Stimulated activated CD4-positive, alpha-beta T cell treated with anti-CD3 and anti-CD28 coated beads, Interleukin-4, amount 100 ng/mL, for 4 hours (primary cell): ENCODE measurements at places on chromosomes 4 and X.

GRCh38 chr4:182752158-182752910, 164.9 kb downstream of the DCTD start:
- DNase-seq: no peak

GRCh38 chr4:125434136-125434535, 119.4 kb downstream of the FAT4 start:
- no peak for DNase-seq

DNA sequence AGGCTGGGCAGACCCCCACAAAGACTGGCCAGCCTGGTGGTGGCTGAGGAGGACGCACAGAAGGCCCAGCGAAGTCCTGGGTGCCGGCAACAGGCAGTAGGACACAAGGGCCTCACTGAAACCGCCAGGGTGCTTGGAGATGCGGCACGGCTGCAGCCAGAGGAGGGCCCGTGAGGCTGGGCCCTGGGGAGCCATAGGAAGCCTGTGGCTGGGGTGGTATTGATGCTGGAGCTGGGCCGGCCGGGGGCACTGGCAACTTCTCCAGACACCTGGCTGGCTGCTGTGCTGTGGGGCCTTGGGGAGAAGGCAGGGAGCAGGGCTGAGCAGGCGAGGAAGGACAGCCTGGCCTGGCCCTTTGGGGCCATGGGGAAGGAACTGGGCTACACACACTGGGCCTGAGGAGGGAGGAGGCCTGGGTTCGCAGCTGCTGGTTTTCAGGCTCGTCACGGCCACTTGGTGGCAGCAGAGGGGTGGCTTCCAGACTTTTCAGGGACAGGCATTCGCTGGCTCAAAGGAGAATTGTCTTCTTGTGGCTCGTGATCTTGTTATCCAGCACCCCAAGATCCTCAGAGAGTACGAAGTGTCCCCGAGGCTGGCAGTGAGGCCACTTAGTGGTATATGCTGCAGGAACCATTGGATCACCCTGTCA, 37.2 kb downstream of the ATP2B3 start:
- DNase-seq: peak; percentile 55

- DNase-seq: no peak
Measured at GRCh38 chr4:106450249-106450648, 81.7 kb upstream of the GIMD1 start.

DNA sequence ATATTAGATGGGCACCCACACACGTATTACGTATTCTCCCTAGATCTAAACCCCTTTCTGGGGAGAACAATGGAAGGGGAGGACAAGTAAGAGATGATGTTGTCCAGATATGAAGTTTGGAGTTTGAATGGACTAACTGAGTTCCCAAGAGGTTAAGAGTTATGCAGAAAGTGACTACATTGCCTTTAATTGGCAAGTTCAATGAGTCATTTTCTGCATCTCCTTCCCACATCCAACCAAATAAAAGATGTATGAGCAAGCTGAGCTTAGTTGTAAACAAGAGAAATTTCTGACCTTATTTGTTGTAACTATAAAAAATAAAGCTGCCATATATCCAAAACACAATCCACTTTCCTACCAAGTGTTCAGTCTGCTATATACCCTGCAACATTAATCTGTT, 50.5 kb downstream of the TIGD2 start:
- no peak for DNase-seq

GRCh38 chr4:182091128-182091527, 152.1 kb upstream of the TENM3 start:
- no peak for DNase-seq

DNA sequence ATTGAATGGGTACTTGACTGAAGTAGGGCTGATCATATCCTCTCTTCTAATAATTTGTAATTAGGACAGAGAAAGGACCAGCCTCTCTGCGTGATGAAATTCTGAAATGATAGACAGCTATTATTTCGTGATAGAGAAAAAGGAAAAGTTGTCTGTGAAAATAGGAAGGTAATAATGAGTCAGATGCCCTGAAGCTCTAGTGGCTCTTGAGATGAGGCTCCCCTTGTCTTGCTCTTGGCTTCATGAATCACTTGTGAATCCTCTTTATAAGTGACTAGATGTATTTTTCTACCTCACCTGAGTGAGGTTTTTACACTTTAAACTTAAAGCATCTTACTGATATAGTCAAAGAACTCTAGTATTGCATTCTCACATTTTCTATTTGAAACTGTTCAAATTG, 888.9 kb downstream of the PCDH18 start:
- DNase-seq: no peak

DNA sequence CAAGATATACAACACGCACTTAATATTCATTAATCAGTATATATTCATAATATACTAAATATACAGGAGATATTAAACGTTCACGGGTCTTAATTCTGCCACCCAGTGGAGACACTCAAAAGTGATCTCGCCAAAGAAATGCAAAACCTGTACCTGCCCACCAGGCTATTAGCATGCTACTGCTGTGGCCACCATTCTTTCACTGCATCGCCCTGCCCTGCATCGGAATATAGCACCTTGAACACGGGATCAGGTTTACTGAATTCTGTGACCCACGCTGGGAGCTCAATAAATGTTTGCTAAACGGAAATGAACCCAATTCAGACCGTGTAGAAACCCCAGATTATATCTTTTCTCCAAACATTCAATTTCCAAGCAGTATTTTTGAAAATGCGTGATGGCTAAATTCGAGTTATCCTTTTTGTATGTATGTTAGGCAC, 840 bp upstream of the CLCN3 start:
- peak; percentile 46 for DNase-seq

- DNase-seq: no peak
Measured at GRCh38 chr4:121818215-121818614, 5.5 kb downstream of the CCNA2 start.

DNA sequence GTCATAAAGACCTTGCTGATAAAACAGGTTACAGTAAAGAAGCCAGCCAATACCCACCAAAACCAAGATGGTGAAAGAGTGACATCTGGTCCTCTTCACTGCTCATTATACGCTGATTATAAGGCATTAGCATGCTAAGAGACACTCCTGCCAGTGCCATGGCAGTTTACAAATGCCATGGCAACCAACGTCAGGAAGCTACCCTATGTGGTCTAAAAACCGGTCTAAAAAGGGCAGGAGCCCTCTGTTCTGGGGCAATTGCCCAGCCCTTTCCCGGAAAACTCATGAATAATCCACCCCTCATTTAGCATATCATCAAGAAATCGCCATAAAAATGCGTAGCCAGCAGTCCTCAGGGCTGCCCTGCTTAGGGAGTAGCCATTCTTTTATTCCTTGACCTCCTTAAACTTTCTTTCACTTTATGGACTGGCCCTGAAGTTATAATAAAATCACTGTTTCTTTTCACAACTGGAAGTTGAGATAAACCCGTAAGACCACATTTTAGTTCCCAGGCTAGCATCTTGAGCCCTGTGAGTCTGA, 260.5 kb upstream of the FAT1 start:
- DNase-seq: no peak

DNA sequence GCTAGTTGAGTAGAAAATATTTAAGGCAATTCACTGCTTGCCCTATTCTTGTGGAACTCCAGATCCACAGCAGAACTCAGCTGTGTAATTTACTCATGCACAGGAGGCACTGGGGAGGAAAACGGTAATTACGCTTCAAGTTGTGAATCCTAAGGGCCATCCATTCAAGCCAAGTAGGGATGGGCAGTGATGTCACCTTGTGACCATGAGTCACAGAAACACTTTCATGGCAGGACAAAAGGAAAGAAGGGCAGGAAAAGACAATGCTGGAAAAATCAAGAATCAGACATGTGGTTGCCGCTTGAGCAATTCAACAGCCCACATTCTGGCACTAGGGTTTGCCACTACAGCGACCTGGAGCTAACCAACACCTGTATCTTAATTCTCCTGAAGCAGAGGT, 1.4 kb downstream of the PAQR3 start:
- no peak for DNase-seq

DNA sequence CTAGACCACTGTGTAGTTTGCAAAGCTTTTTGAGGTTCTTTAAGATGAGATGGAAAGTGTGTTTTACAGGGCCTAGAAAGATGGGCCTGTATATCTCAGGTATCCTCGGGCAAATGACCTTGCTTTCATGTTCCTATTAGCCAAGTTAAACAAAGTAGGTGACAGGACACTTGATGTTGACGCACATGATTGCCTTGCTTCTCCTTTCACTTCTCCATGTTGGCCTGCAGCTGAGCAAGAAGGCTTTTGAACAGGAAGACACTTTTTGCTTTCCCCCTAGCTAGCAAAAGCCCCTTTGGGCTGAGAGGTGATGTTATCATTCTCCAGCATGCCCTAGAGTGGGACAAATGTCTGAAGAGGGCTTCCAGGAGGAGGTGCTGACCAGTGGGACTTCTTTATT, 202.1 kb downstream of the GPC3 start:
- no peak for DNase-seq

- no peak for DNase-seq
Measured at GRCh38 chr4:67014592-67014991, 530.7 kb downstream of the CENPC start.

GRCh38 chr4:26812049-26812714, 48.5 kb upstream of the STIM2 start:
- no peak for DNase-seq
